ENCODE measurements at places on chromosomes 3 and 15.

DNA sequence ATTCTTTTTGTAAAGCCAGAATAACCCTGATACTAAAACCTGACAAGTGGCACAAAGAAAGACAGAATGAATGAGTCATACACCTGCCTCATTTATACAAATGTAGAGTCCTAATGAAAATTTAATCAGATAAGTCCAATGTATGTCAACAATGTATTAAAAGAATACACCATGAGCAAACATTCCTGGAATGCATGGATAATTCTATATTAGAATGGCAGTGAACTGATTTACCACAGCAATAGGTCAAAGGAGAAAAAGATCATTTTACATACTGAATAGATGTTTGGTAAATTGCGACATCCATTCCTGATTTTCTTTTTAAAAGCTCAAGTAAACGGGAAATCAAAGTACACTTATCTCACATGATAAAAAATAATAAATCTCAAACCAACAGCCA is 11.2 kb upstream of the LOXL1 start:
- no peak for DNase-seq

DNA sequence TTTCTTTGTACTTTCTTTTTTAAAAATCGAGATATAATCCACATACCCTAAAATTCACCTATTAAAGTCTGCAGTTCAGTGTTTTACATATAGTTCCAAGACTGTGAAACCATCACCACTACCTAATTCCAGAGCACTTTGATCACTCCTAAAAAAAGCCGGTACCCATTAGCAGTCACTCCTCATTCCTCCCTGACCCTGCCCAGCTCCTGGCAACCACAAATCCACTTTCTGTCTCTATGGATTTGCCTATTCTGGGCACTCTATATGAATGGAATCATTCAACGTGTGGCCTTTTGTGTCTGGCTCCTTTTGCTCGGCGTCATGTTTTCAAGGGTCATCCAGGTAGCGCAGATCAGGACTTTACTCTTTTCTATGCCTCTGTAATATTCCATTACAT is 17.3 kb downstream of the TRPM1 start:
- no peak for DNase-seq

DNA sequence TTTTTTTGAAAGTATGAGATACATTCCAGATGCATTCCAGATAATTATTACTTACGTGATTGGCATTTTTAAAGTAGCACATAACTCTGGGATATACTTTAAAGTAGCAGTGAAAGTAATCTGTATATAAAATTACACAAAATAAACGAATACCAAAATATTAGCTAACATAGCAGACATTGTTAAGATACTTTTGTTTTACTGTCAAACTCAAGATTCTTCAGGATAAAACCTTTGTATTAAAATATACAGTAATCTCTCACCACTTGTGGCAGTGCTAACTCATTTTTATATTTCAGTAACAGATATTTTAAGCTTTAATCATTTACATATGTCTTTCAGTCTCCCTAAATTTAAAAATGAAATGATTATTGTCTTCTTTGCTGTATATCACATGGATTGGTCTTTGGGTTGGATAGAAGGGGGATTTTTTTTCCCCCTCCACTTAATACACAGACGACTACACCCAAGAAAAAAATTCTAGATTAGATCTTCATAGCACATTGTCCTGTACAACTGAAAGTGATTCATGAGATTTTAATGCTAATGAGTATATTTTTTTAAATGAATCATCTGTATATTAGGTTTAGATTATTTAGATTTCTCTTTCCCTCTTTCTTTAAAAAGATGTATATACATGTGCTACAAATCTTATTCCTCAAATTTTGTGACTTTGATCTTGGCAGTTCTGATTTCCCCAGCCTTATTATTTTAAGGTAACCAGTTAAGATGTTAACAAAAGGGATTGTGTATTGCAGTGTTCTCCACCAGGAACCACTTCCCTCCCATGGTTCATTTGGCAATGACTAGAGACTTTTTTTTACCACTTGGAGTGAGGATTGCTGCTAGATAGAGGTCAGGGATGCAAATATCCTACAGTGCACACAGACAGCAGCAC is 24.5 kb upstream of the EBLN2 start:
- DNase-seq = no peak

GRCh38 chr3:119762876-119763275 is 19.0 kb upstream of the NR1I2 start:
- DNase-seq = no peak

DNA sequence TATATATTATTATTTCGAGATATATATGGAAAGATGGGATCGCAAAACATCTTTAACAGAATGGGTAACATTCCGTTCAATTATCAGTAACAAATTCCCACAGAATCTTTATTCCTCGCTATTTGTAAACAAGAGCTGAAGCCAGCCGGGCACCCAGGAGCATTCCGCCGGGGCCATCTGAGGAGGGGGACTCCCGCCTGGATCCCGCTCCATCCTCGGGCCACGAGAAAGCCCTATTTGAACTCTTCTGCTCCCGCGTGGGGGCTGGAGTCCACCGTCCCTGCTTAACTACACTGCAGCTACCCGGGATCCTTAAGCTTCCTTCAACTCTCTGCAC is 687 bp downstream of the GPR176 start:
- no peak for DNase-seq

- peak; percentile 47 for DNase-seq
Observed at GRCh38 chr15:82530006-82530405, 10.3 kb downstream of the RPS17 start.

GRCh38 chr3:10547841-10548783 is 42.7 kb upstream of the ATP2B2 start:
- no peak for DNase-seq

DNA sequence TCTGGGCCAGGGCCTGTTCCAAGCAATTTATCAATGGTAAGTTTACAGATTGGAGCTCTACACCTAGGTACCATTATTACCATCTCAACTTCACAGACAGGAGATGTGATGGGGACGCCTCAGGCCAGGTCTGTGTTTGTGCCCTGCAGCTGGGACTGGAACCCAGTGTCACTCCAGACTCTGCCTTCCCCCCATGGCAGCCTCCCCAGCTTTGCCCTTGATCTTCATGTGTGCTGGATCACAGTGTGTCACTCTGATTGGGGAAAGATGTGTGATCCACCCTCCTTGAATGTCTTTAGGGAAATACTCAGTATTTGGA is 59.6 kb downstream of the MGLL start:
- DNase-seq = no peak

GRCh38 chr3:50978991-50979667 is 304.4 kb downstream of the DOCK3 start:
- no peak for DNase-seq

Measured in activated effector memory CD4-positive, alpha-beta T cell treated with anti-CD3 and anti-CD28 coated beads, Interleukin-2, amount 50 U/mL, for 16 hours (primary cell).